ENCODE measurements at places on chromosomes 7 and 10.

GRCh38 chr7:29444267-29444666 is 119.4 kb upstream of the PRR15 start:
- DNase-seq: no peak

- no peak for DNase-seq
Measured at GRCh38 chr7:123237-123636, 69.1 kb upstream of the FAM20C start.

DNA sequence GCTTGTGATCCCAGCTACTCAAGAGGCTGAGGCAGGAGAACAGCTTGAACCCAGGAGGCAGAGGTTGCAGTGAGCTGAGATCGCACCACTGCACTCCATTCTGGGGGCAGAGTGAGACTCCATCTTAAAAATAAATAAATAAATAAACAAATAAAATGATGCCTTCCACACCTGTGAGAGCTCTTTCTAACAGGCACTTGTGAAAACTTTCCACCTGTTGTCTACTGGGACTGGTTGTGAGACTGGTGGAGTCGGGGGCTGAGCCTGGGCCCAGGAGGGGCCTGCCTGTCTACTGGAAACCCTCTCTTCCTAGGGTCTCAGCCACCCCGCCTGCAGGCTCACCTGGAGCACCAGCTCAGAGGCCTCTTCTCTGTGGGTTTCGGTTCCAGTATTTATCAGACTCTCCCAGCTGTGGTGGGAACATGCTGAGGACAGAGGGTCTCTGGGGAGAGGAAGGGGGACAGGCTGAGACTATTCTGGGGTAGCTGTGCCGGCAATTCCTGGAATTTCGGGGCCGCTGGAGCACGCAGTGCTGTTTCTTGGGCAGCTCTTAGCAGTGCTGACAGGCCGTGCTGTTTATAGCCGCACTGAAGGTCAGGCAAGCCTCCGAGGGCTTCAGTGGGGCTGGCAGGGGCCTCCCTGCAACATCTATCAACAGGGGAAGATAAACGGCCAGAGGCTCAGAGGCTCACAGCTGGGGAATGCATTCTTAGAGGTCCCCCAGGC is 3.8 kb downstream of the LDB3 start:
- DNase-seq: no peak

DNA sequence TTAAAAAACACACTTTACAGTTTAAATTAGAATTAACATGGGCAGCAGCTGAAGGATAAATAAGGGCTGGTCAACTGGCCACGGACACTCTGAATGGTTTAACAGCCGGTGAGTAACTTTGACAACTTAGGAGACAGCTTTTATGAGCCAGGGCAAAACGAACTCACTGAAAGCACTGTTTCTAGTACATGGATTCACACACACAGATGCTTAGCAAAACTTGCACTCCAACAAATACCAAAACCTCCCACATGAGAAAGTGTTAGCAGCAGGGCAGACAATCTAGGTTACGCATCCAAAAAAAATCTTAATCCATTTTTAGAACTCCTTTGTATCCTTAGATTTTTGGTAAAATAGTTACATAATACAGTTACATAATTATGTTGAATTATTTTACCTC is 486.4 kb downstream of the PHTF2 start:
- peak; percentile 35 for DNase-seq

DNA sequence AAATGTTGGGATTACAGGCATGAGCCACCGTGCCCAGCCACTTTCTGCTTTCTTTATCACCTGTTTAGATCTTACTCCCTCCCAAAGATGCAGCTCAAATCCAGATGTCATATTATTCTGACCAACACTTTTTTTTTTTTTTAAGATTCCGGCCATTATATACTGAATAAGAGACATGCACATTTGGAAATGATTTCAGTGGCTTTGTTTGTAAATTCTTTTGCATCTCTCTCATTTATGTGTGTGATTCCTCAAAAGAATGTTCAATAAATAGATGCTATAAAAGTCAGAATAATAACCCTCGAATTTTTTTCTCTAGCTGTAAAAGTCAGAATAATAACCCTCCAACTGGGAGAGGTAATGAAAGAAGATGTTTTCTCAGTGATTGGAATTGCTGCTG is 25.4 kb downstream of the HECW1 start:
- DNase-seq: peak; percentile 51

- peak; percentile 83 for DNase-seq
Measured at GRCh38 chr7:30548845-30549244, 44.2 kb upstream of the GGCT start.
